ENCODE measurements at places on chromosomes 2 and 18. TPM values are rescaled to one million over a fixed set of nuclear protein-coding genes. Genes with fewer than 3 reads are reported as not detected.

Gene AMER3
- total RNA-seq = not detected

Gene RIT2
- total RNA-seq = not detected

Gene CFAP65
- total RNA-seq = not detected

Gene DQX1
- 0.10 TPM for total RNA-seq

Gene CABLES1
- total RNA-seq = 0.12 TPM

Gene SULT1C4
- not detected for total RNA-seq

- peak; percentile 94 for DNase-seq
Observed at GRCh38 chr18:63161761-63162195, 157.8 kb downstream of the BCL2 start.

GRCh38 chr2:20992201-20992711 lies 51.6 kb downstream of the APOB start:
- no peak for DNase-seq

DNA sequence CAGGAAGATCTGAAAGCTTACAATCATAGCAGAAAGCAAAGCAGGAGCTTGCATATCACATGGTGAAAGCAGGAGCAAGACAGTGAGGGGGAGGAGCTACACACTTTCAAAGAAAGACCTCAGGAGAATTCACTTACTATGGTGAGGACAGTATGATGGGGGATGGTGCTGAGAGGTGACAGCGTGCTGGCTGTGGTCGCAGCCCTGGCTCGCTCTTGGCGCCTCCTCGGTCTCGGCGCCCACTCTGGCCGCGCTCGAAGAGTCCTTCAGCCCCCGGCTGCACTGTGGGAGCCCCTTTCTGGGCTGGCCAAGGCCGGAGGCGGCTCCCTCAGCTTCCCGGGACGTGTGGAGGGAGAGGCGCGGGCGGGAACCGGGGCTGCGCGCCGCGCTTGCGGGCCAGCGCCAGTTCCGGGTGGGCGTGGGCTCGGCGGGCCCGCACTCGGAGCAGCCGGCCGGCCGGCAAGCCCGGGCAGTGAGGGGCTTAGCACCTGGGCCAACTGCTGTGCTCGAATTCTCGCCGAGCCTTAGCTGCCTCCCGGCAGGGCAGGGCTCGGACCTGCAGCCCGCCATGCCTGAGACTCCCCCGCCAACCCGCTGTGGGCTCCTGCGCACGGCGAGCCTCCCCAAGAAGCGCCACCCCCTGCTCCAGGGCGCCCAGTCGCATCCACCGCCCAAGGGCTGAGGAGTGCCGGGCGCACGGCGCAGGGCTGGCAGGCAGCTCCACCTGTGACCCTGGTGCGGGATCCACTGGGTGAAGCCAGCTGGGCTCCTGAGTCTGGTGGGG lies 131.9 kb upstream of the SPATS2L start:
- DNase-seq = no peak

DNA sequence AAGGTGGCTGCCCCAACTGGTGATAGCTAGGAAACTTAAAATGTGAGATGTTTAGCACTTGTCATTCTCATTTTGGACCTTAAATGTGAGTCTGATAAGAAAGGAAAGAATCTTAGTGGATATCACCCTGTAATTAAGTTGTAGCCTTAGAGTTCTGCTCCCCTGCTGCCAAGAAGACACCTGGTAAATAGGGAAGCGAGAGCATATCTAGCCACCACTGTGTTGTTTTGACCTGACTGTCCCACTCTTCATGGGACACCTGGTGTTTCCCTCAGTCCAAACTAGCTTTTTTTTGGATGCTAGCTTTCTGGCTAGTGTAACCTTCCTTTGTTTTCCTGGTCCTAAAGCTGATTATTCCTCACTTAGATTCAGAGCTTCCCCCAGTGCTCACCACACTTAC lies 357.6 kb downstream of the RAD51AP2 start:
- DNase-seq = no peak
